T1000 (cell line): ENCODE measurements at places on chromosomes 3 and 15.

DNA sequence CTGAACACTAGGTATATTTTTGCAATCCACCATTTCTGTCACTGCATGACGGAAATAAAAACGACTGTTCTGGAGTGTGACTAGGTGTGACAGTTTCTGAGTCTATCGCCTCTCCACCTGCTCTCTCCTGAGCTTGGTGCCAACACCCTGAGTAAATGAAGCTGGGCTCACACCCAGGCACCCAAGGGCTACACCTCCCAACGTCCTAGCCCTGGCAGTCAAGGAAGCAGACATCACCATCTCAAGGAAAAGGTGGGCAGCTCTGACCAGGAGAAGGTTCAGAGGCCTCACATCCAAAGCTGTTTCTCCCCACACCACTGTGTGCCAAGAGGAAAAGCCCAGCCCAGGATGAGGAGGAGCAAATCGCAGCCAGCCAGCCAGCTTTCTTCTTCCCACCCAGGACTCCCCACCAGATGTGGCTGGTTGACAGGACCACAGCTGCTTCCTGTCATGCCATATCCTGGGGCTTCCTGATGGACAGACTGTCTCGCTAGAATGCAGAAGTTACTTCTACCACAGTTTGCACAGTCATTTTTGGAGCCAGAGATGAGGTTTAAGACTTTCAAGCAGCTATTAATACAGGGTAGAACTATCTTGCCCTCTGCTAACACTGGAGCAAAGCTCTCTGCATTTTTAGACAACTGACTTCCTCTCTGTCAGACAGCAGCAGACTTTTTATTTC lies 3.3 kb downstream of the SCAMP2 start:
- DNase-seq: no peak

- DNase-seq: no peak
Measured at GRCh38 chr15:58331560-58331912, 100.3 kb upstream of the LIPC start.

DNA sequence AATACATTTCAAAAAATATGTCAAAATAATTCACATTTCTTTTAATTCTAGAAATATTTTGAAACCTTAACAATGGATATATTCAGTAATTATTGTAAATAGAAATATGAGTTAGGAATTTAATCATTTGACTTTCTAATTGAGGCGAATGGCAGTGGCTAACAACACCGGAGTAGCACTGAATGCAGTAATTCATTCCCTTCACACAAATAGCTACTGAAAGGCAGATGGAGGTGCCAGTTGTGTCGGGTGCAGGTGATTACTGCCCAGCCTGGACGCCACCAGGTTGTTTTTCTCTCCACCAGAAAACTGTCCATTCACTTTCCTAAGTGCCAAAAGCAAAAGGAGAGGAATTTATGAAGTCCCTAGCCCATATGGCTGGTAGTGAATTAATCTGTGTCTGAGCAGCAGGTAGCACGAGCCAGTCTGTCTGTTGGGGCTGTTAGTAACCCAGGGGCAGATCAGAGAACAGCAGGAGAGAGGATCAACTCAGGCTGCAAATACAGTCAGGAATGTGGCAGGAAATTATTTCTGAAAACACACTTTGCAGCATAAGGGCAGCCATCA lies 79.3 kb upstream of the GMNC start:
- DNase-seq: no peak

- no peak for DNase-seq
Measured at GRCh38 chr15:45604326-45604725, 17.1 kb downstream of the BLOC1S6 start.

DNA sequence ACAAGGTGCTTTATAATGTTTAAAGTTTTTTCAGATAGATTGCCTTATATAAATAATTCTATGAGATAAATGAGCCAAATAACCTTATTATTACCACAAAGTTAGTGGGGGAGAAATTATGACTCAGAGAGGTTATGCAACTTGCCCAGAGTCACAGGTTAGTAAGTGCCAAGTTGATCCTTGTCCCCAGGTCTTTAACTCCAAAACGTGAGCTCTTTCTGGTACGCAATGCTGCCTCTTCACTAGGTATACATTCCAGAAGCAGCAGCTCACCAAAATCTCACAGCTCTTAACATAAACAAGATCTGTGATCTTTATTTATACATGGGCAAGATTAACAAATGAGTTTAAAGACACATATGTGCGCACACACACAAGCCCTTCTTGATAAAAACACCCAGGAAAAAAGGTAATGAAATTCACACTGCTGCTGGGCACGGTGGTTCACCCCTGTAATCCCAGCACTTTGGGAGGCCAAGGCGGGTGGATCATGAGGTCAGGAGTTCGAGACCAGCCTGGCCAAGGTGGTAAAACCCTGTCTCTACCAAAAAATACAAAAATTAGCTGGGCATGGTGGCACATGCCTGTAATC lies 59.8 kb upstream of the NR2F2 start:
- DNase-seq: no peak

DNA sequence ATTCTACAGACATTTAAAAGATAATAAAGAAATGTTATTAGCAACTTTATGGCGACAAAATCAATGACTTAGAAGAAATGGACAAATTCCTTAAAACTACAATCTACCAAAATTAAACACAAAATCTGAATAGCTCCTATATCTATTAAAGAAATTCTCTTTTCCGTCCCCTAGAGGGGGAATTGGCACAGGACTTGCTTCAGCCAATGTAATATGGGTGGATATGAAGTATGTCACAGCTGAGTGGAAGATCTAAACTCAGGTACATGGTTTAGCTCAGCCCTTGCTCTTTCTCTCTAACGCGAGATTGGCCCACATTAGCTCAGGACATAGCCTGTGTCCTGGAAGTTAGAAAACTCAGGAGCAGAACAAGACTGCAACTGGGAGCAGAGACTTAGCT lies 79.3 kb downstream of the DNAH12 start:
- DNase-seq: no peak
